ENCODE measurements at places on chromosomes 5 and 9.

DNA sequence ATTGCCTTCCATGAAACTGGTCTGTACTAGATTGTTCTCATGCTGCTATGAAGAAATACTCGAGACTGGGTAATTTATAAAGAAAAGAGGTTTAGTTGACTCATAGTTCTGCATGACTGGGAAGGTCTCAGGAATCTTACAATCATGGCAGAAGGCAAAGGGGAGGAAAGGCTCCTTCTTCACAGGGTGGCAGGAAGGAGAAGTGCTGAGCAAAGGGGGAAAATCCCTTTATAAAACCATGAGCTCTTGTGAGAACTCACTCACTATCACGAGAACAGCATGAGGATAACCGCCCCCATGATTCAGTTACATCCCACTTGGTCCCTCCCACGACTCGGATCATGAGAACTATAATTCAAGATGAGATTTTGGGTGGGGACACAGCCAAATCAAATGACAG, 163.2 kb downstream of the RFK start:
- no peak for DNase-seq

DNA sequence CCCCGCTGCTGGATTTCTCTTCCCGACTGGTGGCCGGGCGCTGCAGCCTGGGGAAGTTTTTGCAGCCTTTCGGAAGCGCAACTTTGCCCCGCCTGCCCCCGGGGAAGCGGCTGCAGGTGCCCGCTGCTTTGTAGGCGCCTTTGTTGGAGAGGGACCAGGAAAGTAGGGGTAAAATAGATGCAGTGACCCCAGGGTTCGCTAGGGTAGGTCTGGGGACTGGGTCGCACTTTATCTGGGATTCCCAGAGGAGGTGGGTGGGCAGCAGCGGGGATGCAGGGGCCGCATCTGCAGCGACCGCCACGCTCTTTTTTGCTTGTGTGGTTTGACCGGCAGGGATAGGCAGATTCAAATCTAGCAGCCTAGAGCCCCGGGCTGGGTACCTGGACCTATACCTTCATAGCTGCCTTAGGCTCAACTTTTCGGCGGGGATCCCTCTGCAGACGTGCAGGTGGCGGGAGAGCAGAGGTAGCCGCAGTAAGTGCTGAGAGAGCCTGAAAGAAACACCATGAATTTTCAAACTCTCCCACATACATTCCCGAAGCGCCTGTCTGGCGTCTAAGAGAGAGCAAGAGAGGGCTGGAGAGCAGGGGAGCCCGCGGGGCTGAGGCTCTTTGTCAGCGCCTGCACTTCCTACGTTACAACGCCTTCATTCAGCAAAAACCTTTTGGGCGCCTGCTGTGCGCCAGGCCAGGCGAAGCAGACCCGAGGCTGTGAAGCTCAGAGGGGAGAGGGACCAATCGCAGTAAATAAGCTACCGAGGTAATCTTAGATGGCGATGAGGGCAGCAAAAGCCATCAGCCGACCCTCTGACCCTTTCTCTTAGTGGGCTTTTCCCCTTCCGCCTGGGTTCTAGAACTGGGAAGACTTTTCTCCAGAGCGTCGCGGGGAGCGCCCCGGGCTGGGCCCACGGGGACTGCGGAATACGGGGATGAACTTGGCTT, 642 bp downstream of the SV2C start:
- DNase-seq: no peak

DNA sequence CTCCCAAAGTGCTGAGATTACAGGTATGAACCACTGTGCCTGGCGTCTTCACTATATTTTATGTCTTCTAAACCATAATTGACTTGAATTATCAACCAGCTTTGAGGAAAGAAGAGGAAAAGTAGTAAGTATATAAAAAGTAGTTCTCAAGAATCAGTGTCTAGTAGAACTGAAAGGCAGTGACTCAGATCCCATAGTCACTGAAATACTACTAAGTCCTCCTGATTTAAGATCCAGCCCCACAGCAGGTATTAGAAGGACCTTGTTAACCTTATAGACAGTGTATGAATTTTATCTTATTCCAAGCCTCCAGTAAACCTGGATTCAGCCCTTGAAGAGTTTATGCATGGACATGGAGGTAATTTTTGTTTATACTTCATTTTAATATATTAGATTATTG, 31.5 kb downstream of the LNPEP start:
- DNase-seq: no peak

DNA sequence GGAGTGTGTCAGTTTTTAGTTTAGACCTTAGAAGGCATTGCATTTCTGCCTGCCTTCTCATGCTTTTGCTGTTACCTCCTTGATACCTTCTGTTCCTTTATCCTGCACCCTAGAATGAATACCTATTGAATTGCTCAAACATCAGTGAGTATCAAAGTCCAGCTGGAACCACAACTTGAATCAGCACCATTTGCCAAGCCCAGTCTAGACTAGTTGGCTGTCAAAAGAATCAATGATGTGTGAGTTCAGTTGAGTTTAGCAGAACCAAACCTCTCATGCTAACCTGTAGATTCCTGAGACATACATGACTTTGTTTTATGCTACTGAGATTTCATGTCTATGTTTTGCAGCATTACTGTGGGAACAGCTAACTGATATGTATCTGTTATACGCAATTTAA, 116.6 kb downstream of the FAM170A start:
- no peak for DNase-seq

GRCh38 chr9:35725362-35725761, 6.6 kb downstream of the TLN1 start:
- no peak for DNase-seq

DNA sequence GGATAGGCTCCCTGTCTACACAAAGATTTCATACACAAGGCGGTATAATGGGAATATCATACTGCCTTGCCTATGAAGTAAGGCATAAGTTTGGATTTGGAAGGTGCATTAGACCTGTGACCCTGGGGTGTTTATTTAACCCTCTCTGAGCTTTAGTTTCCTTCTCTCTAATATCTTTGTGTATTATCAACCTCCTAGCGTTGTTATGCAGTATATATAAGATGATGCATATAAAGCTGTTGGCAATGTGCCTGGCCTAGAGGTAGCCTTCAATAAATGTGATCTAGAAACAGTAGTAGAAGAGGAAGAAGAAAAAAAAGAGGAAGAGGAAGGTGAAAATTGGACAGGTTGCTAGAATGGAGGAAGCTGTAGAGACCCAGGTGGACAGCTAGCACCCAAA, 311.6 kb upstream of the CLINT1 start:
- no peak for DNase-seq

DNA sequence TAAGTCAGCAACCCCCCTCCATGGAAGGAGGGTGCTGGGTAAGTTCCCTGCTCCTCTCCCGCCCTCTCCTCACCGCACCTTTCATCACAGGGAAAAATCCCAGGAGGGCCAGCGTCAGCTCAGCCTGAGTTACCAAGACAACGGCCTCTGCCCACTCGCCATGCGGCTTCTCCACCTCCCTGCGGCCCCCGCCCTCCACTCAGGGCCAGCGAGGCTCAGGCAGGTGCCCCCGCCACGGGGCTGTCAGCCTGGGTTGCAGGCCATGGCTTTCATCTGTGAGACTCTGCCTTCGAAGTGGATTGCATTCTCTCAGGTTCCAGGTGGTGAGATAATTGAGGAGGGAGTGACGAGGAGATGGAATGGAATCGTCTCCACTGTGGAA, 27.2 kb upstream of the LAMC3 start:
- no peak for DNase-seq

- no peak for DNase-seq
Measured at GRCh38 chr9:117466111-117466510, 51.3 kb upstream of the ASTN2 start.

- no peak for DNase-seq
Measured at GRCh38 chr9:97763874-97764273, 66.7 kb upstream of the XPA start.

Measured in muscle of back (tissue), 13 donors.